ENCODE measurements at places on chromosomes 16 and 17.

- DNase-seq, result no peak
Measured at GRCh38 chr17:81579821-81580321, 27.7 kb upstream of the FAAP100 start.

- no peak for DNase-seq
Measured at GRCh38 chr16:88378401-88378800, 4.4 kb upstream of the ZNF469 start.

DNA sequence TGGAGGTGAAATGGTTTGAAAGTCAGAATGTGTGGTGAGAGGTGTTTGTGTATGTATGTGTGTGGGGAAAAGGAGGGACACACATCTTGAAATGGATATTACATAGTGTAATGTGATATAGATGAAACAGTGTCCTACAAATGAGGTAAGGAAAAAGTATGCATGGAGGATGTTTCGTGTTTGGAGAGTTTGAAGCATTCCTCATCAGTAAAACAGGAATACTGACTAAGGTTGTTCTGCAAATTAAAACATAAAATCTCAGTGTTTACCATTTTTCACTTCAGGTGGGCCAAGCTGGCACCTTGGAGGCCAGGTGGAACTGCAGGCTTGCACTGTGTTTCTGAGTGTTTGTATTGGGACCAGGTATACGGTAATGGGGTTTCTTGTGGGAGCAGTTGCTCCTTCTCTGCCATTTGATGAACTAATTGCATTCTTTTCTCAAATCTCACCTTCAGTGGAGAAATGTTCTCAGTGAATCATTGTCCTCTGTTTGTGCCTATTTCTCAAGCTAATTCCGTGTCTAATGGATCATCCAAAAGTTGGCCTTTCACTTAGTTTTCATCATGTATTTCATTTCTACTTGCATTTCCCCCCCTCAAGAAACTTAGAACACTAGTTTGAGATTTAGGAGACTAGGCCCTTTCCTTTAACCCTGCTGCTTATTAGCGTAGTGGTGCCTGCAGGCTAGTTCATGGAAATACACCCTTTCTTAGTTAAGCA is 8.2 kb upstream of the TBKBP1 start:
- no peak for DNase-seq

GRCh38 chr16:87856791-87857228 is 12.5 kb downstream of the SLC7A5 start:
- DNase-seq, result no peak

GRCh38 chr17:11454096-11454495 is 144.2 kb upstream of the DNAH9 start:
- no peak for DNase-seq

- DNase-seq, result no peak
Measured at GRCh38 chr16:88498576-88499208, 45.6 kb downstream of the ZFPM1 start.

- DNase-seq, result no peak
Measured at GRCh38 chr16:56946767-56947603, 14.8 kb upstream of the CETP start.

GRCh38 chr17:19717411-19717908 is 1.1 kb upstream of the SLC47A2 start:
- DNase-seq, result no peak

DNA sequence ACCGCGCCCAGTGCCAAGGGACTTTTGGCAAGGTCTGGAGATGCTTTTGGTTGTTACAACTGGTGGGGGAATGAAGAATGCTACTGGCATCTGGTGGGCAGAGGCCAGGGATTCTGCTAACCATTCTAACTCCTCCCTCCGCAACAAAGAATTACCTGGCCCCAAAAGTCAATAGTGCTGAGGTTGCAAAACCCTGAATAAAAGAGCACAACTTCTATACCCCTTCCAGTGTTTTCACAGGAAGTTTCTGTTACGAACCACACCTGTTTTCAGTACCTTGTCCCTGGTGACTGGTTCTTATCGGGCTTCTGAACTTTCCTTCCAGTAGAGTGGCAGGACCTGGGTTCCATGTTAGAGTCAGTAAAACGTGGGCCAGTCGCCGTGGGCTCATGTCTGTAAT is 17.3 kb downstream of the ABAT start:
- DNase-seq, result no peak

DNA sequence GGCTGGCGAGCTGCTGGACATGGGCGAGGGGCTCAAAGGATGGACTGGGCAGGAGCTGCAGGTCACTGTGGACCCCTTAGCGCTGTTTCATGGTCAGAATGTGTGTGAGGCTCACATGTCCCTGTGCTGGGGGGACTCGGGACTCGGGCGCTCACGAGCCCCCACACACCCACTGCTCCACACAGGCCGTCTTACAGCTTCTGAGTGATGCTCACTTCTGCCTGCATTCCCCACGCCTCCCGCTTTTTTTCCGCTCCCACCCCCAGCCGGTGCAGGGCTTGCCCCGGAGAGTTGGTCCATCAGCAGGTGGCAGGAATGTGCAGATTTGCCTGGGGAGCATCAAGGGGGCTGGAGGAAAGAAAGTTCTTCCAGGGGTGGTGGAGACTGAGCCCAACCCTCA is 20.2 kb upstream of the JPT2 start:
- DNase-seq, result no peak

DNA sequence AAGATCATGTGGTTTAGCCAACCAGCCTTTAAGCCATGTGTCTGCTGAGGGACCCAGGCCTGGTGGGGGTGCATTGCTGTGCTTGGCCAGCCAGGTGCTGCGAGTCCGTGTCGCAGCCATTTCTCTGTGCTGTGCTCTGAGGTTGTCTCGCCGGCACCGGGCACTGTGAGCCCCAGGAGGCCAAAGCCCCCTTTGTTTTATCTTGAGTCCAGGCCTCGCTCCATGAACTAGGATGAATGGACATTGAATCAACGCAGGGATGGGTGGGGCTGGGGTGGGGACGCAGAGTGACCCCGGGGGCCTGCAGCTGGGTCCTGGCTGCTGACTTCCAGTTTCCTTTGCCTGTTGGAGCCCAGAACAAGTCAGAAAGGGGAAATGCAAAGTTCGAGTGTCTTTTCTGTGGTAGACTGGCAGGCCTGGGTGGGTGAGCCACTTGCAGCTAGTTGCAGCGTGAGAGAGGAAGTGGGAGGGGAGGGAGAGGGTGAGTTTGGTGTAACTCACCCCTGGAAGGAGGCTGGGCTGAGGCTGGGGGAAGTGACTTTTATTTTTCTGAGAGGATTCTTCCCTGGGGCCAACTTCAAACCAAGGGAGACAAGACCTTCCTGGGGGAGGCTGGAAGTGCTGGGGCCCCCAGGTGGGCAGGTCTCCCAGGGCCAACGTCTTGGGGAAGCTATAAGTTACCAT is 324.7 kb downstream of the SEC14L1 start:
- DNase-seq, result peak; percentile 88

DNA sequence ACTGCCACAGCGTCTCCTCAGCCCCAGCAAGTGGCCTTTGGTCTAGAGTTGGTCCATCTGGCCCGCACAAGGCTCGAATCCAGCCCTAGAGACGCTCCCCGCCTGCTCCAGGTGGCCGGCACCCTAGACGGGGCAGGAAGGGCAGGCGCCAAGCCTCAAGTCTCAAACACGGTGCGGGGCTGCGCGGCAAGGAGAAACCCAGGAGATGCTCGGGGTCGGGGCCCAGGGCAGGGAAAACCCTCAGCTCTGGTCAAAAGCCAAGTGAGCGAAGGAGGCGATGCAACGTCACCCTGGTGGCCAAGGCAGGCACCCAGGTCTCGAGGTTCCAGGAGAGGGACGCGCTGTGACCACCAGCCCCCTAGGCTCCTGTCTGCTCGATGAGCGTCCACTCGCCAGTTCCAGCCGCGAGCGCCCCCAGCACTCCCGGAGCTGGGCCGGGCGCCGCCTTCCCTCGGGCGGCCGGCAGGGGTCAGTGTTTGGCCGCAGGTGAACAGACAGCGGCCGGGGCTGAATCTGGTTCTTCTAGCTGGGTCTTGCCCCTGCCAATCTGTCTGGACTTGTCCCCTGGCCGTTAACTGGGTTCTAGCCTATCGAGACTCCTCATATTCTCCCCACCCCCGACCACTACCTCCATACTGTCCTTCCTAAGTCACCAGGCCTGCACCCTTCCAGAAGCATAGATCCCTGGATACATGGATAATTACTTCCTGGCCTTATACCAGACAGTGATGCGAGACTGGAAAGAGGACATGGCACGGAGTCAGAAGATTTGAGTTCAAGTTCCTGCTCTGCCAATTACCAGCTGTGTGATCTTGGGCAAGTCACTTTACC is 44.0 kb downstream of the PRAC1 start:
- DNase-seq, result peak; percentile 48

- DNase-seq, result no peak
Measured at GRCh38 chr17:82972836-82973372, 106.5 kb upstream of the METRNL start.

DNA sequence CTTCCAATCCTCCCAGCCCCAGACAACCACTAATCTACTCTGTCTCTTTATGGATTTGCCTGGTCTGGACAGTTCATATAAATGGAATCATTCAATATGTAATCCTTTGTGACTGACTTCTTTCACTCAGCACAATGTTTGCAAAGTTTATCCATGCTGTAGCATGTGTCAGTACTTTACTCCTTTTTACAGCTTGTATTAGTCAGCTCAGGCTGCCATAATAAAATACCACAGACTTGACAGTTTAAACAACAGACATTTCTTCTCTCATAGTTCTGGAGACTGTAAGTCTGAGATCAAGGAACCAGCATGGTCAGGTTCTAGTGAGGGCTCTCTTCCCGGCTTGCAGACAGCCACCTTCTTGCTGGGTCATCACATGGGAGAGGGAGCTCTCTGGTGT is 41.3 kb downstream of the GPRC5B start:
- no peak for DNase-seq

- DNase-seq, result no peak
Measured at GRCh38 chr17:46773676-46774075, 44.8 kb downstream of the WNT3 start.

DNA sequence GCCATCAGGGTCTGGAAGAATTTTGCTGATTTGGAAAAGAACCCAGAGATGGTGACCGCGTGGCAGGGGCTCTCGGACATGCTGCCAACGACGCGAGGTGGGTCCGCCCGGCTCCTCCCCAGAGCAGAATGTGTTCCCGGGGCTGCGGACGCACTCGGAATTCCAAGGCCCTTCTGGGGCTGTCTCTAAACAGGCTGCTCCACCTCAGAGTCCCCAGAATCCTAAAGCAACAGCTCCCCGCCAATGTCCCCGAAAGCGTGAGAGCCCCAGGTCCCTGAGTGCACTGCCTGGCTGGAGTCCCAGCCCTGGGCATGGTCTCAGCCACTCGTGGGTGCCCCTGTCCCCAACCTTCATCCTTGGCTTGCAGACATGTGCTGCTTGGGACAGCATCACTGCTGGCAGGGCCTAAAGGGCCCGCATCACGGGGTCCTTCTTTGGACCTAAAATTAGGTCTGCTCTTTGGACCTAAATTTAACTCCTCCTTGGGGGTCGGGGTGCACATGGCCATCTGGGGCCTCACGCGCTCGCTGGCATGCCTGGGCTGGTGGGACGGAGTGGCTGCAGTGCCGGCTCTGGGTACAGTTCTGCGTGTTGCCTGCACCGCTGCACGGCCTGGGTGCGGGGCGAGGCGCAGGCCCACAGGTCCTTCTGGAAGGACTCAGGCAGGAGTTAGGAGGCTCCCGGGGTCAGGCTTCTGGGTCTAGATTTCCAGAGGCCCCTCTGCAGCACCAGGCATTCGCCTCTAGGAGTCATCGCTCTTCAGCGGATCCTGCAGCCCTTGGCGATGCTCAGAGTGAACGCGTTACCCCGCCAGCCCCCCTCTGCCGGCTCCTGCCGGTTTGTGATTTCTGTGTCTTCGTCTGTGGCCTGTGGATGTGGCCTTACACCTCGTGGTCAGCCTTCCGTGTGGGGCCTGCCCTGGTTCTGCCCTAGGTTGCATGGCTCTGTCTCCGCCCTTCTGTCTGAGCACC is 41.9 kb upstream of the CHMP6 start:
- DNase-seq, result no peak

GRCh38 chr17:17017343-17018014 is 24.8 kb upstream of the MPRIP start:
- DNase-seq, result no peak

DNA sequence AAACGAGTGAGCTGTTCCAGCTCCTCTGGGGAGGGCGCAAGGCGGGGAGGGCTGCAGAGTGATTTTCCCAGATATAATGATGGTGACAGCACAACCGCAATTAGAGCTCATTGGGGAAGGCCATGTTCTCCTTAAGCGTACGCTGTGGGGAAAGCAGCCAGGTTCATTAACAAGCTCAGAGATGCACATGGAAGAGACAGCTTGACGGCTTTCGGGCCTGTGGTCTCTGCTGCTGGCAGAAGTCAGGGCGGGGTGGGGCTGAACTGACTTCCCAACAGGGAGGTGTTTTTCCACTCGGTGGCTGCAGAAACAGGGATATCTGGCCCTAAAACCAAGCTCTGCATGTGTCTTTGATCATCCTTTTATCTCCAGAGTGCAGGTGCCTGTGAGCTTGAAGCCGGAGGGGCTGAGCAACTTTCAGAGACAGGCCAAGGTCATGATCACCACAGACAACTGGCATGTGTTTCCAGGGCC is 24.0 kb upstream of the CACNG1 start:
- no peak for DNase-seq

GRCh38 chr16:21645261-21645721 is 7.1 kb downstream of the IGSF6 start:
- DNase-seq, result peak; percentile 31

- peak; percentile 16 for DNase-seq
Measured at GRCh38 chr16:57534881-57535658, 1.3 kb downstream of the CCDC102A start.

GRCh38 chr16:49019831-49020230 is 261.8 kb downstream of the CBLN1 start:
- no peak for DNase-seq

DNA sequence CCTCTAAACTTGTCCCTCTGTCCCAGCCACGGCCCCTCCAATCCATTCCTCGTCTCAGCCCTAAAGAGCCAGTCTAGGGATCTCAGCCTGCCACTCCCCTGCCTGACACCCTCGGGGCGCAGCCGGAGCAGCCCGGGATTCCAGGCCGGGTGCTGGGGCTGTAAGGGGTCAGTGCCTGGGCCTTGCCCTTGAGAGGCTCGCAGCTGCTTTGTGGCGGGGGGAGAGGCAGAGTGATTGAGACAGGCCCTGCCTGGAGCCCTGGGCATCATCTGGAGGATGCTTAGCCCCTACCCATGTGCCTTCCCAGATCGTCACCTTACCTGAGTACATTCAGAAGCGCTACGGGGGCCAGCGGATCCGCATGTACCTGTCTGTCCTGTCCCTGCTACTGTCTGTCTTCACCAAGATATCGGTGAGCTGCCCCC is 8.3 kb downstream of the SLC5A10 start:
- DNase-seq, result no peak

DNA sequence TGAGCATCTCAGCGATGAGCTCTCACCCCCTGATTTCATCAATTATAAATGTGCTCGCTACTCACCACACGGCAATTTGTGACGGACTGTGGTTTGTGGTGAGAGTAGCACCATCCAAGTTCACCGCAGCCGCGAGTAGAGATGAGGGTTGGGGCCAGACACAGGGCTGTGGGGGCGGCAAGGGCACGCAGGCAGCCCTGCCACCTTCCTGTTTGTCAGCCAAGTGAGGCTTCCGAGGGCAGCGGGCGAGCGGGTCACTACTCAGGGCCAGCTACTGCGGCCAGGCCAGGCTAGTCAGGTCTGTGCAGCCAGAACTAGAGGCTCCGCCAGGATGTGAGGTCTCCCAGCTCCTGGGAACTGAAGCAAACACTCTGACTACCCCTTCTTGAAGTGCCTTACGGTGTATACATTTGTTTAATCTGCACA is 39.6 kb upstream of the MEOX1 start:
- DNase-seq, result peak; percentile 51

GRCh38 chr17:42411361-42411760 is 11.7 kb downstream of the CAVIN1 start:
- DNase-seq, result no peak
